Frontal cortex (tissue), 4 donors: ENCODE measurements at places on chromosomes 2 and 18. TPM values are rescaled to one million over a fixed set of nuclear protein-coding genes. Genes with fewer than 3 reads are reported as not detected.

DNA sequence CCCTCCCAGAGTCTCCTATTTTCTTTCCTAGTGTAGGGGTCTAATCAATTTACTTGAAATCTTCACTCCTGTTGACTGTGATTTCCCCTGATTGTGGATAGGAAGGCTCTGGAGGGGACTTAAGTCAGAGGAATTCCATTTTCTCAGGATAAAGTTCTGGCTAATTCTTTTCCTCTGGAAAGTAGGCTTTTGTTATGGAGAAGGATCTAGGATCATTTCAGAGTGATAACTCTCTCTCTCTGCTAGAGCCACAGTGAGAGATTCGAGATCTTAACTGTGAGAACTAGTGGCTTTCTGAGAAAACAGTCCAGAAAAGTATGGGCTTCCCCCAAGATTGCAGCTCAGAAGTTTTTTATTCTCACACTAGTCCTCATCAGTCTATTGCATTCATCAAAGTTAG lies 163.9 kb upstream of the TFPI start:
- no peak for DNase-seq

- DNase-seq, result no peak
These were observed 41.6 kb downstream of the DHRS9 start for GRCh38 chr2:169110916-169111315.

- DNase-seq, result no peak
These were observed 6.5 kb upstream of the PPP3R1 start for GRCh38 chr2:68258851-68259250.

- DNase-seq, result no peak
These were observed 29.2 kb upstream of the HNRNPLL start for GRCh38 chr2:38631976-38632375.

- DNase-seq, result no peak
These were observed 546.6 kb upstream of the LRRTM4 start for GRCh38 chr2:78068808-78069207.

DNA sequence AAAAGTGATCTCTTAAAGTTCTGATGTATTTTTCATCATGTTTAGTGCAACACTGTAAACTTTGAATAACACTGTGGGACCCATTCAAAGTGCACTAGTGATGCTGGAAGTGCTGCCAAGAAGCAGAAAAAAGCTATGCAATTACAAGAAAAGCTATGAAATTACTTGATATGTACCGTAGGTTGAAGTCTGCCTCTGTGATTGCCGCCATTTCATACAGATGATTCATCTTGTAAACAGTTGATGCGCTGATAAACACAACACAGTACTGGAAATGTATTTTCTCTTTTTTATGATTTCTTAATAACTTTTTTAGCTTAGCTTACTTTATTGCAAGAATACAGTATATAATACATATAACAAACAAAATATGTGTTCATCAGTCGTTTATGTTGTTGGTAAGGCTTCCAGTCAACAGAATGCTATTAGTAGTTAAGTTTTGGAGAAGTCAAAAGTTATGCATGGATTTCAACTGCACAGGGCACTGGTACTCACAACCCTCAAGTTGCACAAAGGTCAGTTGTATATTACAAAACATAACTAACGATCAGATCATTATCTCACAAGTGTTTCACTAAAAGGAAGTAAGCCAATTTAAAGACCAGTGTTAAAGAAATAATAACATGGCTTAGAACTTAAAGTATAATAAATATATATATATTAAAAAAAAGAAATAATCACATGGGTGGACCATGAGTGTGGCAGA lies 82.0 kb downstream of the SGPP2 start:
- DNase-seq, result no peak

GRCh38 chr2:234250926-234251325 lies 200.4 kb downstream of the SPP2 start:
- DNase-seq, result no peak

GRCh38 chr2:38066421-38067115 lies 9.4 kb downstream of the CYP1B1 start:
- DNase-seq, result no peak

- peak; percentile 14 for DNase-seq
These were observed 238.5 kb upstream of the ERBB4 start for GRCh38 chr2:212777020-212777491.

Gene TCF23
- total RNA-seq, result not detected

GRCh38 chr18:48006415-48007175 lies 76.1 kb upstream of the SMAD2 start:
- DNase-seq, result no peak

Gene SMARCAL1
- total RNA-seq, result 12.6 TPM

DNA sequence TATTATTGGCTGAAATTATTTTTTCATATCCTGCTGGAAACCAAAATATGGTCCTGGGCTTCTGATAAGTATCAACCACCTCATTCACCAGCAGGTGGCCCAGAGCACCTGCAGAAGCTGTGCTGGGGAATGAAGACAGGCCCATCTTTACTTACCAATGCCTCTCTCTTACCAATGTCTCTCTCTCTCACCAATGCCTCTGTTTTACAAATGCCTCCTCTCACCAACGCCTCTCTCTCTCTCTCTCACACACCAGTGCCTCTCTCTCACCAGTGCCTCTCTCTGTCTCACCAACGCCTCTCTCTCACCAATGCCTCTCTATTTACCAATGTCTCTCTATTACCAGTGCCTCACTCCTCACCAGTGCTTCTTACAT lies 2.3 kb upstream of the MAL start:
- no peak for DNase-seq

DNA sequence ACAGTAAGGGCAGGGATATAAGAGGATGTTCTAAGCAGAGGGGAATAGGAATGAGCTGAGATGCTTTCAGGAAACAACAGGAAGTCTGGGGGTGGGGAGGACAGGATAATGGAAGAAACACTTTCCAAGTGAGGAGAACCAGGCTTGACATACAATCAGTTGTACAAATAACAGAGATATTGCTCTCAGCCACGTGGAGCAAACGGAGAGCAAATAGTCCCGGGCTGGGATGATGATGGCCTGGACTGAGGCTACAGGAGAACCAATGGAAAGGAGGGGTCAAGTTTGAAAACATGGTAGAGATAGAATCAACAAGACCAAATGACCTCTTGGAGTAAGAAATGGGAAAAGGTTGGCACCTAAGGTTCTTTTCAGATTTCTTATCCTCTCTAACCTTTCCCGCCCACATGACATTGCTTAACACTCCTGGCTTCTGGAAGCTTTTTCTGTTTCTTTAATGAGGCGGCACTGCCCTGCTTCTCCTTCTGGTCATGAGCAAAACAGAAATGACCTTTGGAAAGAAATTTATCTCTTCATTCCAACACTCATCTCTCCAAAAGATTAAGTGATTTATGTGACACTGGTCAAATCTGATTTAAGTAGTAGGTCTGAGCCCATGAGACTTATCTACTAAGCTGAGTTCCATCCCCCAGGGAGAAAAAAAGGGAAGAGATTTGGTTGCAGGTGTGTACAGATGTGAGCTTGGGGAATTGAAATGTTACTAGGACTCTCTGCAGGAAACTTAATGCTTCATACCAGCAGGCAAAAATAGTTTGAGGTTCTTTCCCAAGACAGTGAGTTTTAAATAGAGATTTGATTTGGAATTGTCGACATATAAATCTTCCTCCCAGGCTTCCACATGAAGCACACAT lies 442.9 kb upstream of the HNRNPA3 start:
- no peak for DNase-seq

GRCh38 chr2:73050121-73050545 lies 21.4 kb downstream of the SFXN5 start:
- no peak for DNase-seq

DNA sequence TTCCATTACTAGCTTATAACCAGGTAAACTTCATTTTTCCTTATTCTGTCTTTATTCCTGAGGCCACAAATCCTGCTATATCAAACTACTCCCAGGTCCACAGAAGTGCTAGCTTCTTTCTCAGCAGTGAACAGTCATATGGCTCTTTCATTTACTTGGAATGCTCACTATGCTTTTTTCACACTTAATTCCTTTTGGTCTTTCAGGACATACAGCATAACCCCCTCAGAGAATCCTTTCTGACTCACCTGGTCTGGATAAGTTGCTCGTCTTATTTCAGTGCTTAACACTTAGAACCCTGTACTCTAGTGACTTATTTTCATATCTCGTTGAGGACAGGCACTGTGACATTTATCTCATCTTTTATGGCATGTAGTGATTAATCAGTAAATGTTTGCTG lies 325.0 kb upstream of the UBE2E3 start:
- no peak for DNase-seq

- DNase-seq, result no peak
These were observed 18.5 kb downstream of the PDCL3 start for GRCh38 chr2:100581277-100581612.

DNA sequence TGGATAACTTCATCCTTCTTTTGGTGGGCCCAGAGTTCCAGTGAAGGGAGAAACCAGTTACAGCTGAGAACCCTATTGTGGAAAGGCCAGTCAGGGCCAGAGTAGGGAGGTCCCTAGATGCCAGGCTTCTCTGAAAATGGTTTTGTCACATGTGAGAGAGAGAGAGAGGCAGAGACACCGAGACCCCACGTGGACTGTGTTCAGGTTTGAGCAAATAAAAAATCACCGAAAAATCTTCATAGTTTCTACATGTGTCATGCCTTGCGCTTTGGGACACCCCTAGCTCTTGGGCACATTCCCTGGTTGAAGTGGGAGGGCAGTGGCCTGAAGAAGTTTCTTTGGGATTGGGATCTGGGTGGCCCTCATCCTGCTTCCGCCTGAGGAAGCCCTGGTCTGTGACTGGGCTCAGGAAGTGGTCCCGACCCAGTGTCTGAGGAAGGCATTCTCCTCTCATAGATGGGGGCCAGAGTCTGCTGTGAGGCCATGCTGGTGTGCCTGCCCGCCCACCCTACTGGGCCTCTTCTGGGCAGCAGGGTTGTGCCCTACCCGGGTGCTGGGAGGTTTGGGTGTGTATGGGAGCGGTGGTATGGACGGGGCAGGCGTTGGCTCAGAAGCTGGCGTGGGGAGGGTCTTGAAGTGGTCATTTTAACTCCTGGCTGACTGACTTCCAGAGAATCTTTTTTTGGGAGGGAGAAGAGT lies 16.1 kb downstream of the NCK2 start:
- no peak for DNase-seq

DNA sequence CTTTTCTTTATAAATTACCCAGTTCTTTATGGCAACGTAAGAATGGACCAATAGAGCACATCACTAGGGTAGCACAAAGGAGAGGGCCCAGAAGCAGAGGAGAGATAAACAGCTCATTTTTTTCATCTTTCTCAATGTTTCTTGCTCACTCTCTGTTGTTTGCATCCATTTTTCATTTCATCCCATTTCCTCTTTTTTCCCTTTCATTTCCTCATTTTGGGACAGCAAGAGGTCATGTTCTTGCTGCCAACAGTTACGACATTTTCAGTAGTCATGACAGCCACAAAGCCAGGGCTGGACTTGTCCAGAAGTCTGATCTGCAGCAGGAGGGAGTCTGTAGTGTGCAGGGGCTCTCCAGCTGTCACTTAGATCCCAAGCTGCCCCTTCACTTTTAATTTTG lies 52.7 kb upstream of the CYP1B1 start:
- DNase-seq, result no peak

Gene ALLC
- total RNA-seq, result under 0.01 TPM

GRCh38 chr2:189608795-189609422 lies 28.3 kb upstream of the SLC40A1 start:
- DNase-seq, result no peak

DNA sequence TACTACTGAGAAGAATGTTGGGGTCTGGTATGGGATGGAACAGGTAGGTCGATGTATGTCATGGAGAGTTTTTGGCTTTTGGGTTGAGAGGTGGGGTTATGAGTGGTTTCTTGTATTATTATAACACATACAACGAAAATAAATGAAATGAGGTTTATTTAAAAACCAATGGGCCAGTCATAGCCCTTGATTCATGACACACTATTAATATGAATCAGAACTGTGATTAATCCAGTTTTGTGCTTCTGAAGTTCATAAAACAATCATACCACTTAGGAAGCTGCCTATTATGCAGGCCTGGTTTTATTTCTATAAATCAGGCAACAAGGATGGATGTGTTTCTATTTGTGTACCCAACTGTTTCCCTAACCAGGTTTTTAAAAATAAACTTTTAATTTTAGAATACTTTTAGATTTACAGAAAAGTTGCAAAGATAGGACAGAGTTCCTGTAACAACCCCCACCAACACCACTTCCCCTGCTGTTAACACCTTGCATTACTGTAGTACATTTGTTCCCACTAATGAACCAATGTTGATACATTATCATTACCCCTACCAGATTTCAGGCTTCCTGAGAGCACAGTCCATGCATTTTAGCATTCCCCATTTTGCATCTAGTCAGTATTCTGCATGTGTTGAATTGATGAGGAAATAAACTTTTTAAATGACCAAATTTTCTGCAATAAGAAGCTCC lies 37.5 kb upstream of the NCOA1 start:
- no peak for DNase-seq

Gene EMILIN1
- 4.1 TPM for total RNA-seq

DNA sequence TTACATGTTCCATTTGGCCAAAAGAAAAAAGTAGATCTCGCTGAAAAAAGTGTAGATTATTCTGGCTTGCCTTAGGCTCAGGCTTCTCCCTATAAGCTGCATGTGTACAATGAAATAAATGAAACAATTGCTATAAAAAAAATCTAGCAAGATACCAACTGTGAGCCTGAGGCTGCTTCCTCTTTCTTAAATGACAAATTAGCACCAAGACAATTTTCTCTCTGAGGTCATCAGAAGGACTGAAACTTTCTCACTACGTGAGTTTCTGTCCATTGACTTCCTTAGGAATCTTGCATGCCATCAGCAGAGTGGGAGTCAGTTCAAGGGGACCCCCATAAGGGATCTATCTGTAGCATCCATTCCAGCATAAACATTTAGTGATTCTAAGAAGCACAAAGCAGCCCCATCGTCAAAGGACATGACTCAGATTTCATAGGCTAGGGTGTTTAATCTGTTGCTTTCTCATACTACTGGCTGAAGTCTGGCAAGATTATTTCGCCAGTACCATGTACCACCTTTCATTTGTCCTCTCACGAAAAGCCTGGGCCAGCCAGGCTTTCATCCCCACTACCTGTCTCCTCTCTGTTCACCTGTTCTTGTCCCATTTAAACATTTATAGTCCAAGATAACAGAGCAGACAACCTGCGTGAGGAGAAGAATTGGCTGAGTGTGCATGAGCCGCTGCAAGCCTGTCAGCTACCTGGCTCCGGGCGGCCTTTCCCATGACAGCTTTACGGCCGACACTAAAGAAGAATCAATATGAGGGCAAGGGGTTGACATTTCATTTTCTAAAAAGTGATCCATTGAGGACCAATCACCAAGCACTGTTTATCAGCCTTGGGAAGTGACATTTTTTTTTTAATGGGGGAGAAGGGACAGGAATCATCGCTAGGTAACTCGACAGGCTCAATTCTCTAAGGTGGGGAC lies 120.0 kb downstream of the EPHA4 start:
- DNase-seq, result no peak

- DNase-seq, result no peak
These were observed 97.9 kb upstream of the NOL4 start for GRCh38 chr18:34322365-34323289.

GRCh38 chr2:62658891-62659290 lies 46.6 kb upstream of the EHBP1 start:
- no peak for DNase-seq

Gene PRSS56
- total RNA-seq, result under 0.01 TPM

Gene TTC31
- total RNA-seq, result 7.7 TPM

GRCh38 chr2:108612153-108612513 lies 77.9 kb downstream of the LIMS1 start:
- no peak for DNase-seq

Gene CAVIN2
- total RNA-seq, result 3.3 TPM
